ENCODE measurements at places on chromosomes 12 and 14.

- DNase-seq: no peak
Observed at GRCh38 chr12:110245369-110245772, 35.7 kb upstream of the ATP2A2 start.

DNA sequence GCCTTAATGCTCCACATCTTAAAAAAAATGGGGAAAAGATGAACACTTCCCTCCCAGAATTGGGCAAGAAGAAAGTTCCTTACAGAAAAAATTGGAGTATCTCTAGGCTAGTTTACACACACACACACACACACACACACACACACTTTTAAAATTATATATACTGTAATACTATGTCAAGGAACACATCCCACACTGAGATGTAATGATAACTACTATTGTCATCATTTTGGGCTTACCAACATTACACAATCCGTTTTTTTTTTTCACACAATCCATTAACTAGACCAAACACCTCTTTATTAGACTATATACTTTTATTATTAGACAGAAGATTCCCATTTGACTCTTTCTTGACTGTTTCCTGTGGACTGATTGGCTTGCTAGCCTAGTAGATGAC, 2.5 kb downstream of the LTBR start:
- no peak for DNase-seq

DNA sequence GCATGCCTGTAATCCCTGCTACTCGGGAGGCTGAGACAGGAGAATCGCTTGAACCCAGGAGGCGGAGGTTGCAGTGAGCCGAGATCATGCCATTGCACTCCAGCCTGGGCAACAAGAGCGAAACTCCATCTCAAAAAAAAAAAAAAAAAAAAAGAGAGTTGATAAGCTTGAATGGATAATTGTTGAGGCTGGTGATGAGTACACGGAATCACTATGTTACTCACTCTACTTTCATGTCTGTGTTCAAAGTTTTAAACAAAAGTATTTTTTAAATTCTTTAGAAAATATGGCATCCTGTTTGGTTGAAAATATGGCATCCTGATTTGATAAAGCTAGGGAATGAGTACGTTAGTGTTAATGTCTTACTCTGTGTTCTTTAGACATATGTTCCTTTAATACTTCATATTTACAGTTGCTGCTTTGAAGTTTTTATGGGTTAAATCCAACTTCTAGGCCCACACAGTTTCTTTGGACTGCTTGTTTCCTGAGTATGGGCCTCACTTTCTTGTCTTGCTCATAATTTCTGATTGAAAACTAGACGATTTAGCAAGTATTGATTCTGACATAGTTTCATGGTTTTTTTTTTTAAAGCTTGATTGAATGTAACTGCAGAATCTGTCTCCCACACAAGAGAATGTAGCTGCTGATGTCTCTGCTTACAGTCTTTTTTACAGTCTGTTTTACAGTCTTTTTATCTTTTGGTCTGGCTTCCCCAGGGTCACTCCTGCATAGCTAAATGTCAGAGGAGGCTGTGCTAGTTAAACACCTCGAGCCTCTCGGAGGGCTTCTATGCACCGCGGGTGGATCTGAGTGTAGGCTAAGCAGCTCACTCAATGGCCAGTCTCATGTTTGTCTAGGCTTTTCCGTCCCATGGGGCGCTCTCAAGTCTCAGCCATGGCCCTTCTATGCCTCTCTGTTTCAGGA, 14.1 kb upstream of the FBLN5 start:
- no peak for DNase-seq

DNA sequence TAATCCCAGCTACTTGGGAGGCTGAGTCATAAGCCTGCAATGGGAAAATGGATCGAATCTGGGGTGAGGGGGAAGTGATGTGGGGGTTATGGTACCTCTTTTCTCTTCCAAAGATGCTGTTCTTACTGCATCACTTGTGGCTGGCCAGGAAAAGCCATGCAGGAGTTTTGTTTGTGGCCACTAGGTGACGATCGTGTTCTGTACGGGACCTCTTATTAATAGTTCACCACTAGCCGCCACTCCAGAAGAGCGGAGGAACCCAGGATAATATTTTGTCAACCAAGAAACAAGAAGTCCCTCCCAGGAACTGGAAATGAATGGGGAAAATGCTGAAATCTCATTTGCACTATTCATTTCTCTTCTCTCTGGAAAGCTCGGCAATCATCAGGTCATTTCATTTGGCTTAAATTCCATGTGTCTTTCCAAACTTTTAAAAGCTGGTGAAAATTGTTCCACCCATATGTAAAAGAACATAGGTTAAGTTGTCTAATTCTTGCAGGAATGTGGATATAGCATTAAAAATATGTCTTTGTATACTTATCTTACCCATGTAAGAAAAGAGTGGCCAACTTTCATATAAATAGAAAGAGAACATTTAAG, 8.9 kb downstream of the GPR65 start:
- peak; percentile 73 for DNase-seq

- peak; percentile 20 for DNase-seq
Observed at GRCh38 chr12:9064815-9065606, 50.7 kb downstream of the A2M start.

GRCh38 chr14:60566101-60566500, 57.2 kb downstream of the SIX6 start:
- no peak for DNase-seq

GRCh38 chr12:83945871-83946270, 966.7 kb downstream of the SLC6A15 start:
- no peak for DNase-seq

- DNase-seq: no peak
Observed at GRCh38 chr12:76820888-76821482, 57.1 kb downstream of the ZDHHC17 start.

- DNase-seq: no peak
Observed at GRCh38 chr14:94761348-94761996, 8.4 kb downstream of the GSC start.

DNA sequence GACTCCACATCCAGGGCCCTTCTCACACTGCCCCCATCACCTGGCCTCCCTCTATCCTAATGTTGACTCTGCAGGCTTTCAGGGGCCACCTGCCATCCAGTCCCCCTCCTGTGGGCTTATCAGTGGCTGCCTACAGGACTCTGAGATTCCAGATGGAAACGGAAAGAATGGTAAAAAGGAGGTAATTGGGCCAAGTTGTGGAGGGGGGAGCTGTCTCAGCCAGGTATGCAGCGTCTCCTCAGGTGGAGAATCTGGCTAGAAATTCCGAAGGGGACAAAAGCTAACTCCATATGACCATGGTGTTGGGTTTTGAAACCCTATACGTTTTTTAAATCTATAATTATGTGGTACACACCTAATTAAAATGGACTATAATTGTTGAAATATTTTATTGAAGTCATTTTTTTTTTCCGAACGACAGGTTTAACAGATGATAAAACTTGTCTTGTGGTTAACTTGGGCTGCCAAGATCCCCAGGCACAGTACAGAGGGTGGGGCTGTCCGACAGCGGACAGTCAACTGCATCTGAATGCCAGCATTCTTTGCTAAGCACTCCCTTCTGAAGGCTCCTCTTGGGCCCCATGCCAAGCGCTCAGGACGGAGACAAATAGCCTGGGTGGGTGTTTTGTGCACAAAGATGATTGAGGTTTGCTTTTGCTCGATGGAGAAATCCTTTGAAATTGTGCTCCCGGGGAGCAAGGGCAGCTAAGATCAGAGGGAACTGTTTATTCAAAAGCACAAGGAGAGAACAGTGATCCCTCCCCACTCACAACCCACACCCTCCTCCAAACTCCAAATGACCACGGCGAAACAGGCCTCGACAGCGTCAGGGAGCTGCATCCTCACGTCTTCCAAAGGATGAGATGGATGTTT, 365.6 kb downstream of the BCL11B start:
- DNase-seq: peak; percentile 18

DNA sequence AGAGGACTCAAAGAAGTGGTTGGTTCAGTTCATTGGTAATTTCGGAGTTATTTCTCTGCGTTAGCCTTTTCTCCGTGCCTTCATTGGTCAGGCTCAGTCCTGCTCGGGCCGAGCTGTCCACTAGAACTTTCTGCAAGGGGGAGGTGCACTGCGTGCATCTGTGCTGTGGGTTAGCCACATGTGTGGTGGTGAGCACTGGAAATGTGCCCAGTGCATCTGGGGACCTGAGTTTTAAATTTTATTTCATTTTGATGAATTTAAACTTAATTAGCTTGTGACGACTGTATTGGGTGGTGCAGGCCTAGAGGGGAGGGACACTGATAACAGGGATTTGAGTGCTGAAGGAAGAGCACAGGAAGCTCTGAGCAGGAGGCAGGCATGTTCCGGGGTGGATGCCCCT, 24.5 kb downstream of the SETD1B start:
- no peak for DNase-seq

GRCh38 chr12:59041241-59042121, 121.2 kb upstream of the LRIG3 start:
- DNase-seq: peak; percentile 98

DNA sequence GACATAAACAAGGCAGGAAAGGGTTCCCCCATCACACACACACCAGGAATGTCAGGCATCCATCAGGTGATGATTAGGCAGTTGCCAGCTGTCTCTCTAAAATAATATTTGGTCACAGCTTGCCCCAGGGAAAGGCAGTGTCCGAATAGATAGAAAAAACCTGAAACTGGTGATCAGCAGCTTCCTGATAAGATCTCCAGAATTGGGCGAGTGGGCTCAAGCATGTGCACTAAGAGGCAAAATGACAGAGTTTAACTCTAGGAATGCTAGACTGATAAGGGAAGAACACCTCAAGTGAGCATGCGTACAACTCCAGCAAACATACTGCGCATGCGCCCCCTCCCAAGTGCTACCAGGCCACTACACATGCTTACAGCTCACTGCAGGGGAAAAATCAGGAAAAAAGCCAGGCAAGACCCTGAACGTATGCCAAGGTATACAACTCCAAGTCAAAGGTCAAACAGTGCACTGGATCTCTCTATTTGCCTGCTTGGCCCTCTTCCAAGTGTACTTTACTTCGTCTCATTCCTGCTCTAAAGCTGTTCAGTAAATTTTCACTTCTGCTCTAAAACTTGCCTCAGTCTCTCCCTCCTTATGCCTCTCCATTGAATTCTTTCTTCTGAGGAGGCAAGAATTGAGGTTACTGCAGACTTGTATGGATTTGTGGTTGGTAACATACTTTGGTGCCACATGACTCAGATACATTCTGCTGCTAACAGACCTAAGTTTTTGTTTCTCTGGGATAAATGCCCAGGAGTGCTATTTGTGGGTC, 73.5 kb upstream of the VASH1 start:
- no peak for DNase-seq

- peak; percentile 72 for DNase-seq
Observed at GRCh38 chr14:50801706-50802105, 29.3 kb downstream of the NIN start.

GRCh38 chr14:68598621-68599447, 194.0 kb downstream of the ZFP36L1 start:
- DNase-seq: peak; percentile 87

DNA sequence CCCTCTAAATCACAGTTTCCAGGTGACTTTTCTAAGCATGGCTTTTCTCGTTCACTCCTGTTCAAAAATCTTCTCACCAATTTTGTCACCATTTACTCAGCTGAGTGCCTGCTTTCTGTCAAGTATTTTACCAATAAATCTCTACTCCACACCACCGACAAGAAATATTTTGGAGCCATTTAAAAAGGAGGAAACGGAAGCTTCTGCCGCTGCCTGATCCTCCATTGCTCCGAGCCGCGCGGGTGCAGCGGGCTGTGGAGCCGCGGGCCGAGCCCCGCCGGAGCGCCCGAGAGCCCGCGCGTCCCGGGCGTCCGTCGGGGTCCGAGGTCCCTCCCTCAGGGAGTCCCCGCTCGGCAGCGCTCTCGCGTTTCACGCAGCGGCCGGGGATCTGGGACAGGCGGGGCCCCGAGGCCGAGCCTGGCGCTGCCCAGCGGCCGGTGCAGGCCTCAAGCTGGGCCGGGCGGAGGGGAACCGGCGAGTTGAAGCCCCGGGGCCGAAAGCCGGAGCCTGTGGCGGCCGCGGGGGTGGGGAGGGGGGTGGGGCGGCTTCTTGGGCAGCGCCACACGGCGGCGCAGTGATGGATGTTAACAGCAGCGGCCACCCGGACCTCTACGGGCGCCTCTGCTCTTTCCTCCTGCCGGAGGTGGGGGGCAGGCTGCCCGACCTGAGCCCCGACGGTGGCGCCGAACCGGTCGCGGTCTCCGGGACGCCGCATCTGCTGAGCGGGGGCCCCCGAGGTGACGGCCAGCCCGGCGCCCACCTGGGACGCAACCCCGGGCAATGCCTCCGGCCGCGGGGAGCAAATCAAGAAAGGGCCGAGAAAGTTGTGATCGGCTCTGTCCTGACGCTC, 1.1 kb upstream of the HEBP1 start:
- DNase-seq: peak; percentile 35

GRCh38 chr12:89486264-89486663, 38.3 kb downstream of the GALNT4 start:
- no peak for DNase-seq

DNA sequence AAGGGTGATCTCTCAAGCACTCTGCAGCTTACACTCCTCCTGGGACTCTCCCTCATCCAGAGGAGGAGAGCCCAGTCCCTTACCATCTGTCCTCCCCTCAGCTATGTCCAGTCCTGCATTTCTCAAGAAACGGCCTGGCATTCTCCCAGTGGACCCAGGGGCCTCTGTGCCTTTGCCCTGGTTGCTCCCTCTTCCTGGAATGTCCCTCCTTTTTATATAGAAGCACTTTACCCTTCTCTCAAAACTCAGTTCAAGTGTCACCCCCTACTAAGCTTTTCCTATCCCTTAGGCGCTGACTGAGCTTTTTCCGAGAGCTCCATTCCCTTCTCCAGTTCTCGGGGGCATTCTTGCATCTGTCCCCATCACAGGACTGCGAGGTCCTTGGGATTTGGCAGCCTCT, 8.9 kb upstream of the GLRX5 start:
- DNase-seq: no peak

DNA sequence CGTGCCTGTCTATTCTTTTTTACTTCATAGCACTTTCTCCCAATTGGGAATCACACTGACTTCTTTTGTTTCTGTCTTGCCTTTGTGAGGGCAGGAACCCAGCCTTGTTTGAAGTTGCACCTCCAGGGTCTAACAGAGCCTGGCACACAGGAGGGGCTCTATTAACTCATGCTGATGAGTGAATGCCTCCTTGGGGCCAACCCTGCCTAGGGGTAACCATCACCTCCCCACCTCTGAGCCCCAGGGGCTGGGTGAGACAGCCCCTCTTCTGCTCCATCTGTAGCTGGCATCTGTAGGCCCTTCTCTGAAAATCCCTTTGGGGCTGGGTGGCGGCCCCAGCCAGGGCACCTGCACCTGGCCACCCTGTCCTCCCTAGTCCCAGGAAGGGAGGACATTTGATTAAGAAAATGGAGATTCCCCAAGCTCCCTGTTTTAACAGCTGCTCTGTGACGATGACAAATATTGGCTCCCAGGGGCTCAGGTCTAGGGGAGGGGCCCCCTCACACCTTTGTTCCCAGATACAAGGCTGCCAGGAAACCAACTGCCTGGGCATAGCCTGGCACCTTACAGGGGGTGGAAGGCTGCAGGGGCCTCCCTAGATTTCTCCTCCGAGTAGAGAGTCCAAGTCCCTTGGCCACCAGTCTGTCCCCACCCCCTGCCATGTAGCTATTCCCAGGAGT, 11.8 kb downstream of the TAMALIN start:
- no peak for DNase-seq

- DNase-seq: no peak
Observed at GRCh38 chr12:127657036-127657435, 609.9 kb upstream of the TMEM132C start.

- DNase-seq: no peak
Observed at GRCh38 chr12:69719336-69720316, 19.0 kb upstream of the RAB3IP start.
